Endothelial cell (in vitro differentiated cells): ENCODE measurements at places on chromosomes 4 and X. TPM values are rescaled to one million over a fixed set of nuclear protein-coding genes. Genes with fewer than 3 reads are reported as not detected.

- no peaks in the 10 kb centered on the region for H3K36me3 ChIP-seq
- H3K27ac ChIP-seq: no peak overlapping the region
- no peak overlapping the region for H3K4me3 ChIP-seq
- H3K27me3 ChIP-seq: no peaks in the 10 kb centered on the region
- no peak for DNase-seq
- peaks cover 3% of the 10 kb centered on the region for H3K4me1 ChIP-seq
These were observed 1.1 kb downstream of the PLAC8 start for GRCh38 chr4:83113429-83113786.

- DNase-seq: no peak
- H3K27ac ChIP-seq: no peak overlapping the region
- no peaks in the 10 kb centered on the region for H3K4me1 ChIP-seq
- H3K4me3 ChIP-seq: no peak overlapping the region
- H3K36me3 ChIP-seq: no peaks in the 10 kb centered on the region
These were observed 86.2 kb downstream of the FHDC1 start for GRCh38 chr4:153022241-153022715.

DNA sequence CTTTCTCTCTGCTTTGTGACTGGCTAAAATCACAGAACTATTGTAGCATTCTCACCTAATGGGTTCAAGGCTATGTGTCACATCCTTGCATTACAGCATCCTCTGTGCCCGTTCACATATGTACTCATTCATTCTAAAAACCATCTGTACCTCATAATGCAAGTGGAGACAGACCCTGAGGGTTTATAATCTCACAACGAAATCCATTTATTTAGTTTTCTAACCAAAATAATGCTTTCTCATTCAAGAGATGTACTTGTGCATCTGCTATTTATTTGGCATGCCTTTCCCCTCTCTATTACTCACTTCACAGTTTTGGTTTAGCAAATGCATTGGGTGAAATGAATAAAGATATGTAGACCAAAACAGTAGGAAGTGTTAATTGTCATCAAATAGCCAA lies 261.5 kb downstream of the DCHS2 start:
- H3K4me3 ChIP-seq: no peak overlapping the region
- no peaks in the 10 kb centered on the region for H3K27me3 ChIP-seq
- no peaks in the 10 kb centered on the region for H3K4me1 ChIP-seq
- no peak for DNase-seq
- no peak overlapping the region for H3K27ac ChIP-seq

- no peaks in the 10 kb centered on the region for H3K36me3 ChIP-seq
- no peaks in the 10 kb centered on the region for H3K27me3 ChIP-seq
- DNase-seq: no peak
- no peak overlapping the region for H3K27ac ChIP-seq
- H3K4me3 ChIP-seq: no peak overlapping the region
These were observed 188.4 kb upstream of the ARX start for GRCh38 chrX:25204182-25204581.

- no peaks in the 10 kb centered on the region for H3K36me3 ChIP-seq
- peaks cover 5% of the 10 kb centered on the region for H3K4me1 ChIP-seq
- no peak overlapping the region for H3K4me3 ChIP-seq
- H3K27ac ChIP-seq: no peak overlapping the region
- no peaks in the 10 kb centered on the region for H3K27me3 ChIP-seq
These were observed 914.6 kb upstream of the INTU start for GRCh38 chr4:126718136-126718535.

DNA sequence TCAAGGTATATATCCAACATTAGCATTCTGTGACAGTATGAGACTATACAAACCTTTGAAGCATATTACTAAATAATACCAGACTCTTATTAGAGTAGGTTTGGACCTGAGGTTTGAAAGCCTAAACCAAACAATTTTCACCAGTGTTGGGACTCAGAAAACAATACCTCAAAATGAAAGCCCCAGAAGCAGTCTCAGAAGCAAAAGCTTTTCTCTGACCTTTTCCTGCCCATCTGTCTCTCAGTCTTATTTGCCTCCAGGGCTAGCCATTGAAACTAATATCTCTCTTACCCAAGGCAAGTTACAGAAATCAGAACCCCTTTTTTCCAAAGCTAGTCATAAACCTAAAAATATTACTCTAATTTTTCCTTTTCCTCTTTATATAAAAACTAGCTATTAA lies 163.3 kb downstream of the PTCHD1 start:
- H3K4me3 ChIP-seq: no peak overlapping the region
- H3K27ac ChIP-seq: no peak overlapping the region
- H3K27me3 ChIP-seq: peaks cover 6% of the 10 kb centered on the region
- H3K4me1 ChIP-seq: no peaks in the 10 kb centered on the region

GRCh38 chr4:14336656-14337055 lies 665.6 kb upstream of the CPEB2 start:
- H3K27me3 ChIP-seq: no peaks in the 10 kb centered on the region
- H3K36me3 ChIP-seq: no peaks in the 10 kb centered on the region
- peaks cover 6% of the 10 kb centered on the region for H3K4me1 ChIP-seq
- H3K27ac ChIP-seq: no peak overlapping the region
- no peak for DNase-seq

The XAGE3 gene
- not detected for total RNA-seq

The SRPX gene
- total RNA-seq: 23.8 TPM

The OGT gene
- total RNA-seq: 139 TPM

The RASGEF1B gene
- total RNA-seq: 10.7 TPM

The SOX3 gene
- 0.49 TPM for total RNA-seq

The YIPF7 gene
- total RNA-seq: not detected
